ENCODE measurements at places on chromosomes 1 and 21.

DNA sequence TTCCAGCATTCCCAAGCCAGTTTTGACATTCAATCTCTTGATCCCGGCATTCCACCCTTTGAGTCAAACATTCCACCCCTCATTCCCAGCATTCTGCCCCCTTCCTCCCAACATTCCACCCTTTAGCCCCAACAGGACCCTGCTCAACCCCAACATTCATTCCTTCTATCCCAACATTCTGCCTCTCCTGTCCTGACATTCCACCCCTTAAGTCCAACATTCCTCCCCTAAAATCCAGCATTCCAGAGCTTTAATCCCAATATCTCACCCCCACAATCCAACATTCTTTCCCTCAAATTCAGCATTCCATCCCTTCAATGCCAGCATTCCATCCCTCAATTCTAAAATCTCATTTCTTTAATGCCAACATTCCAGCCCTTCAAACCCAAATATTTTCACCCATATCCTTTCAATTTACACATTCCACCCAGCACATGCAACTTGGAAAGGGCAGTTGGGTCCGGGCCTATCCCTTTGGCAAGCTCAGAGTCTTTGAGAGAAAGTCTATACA lies 22.9 kb downstream of the DDX20 start:
- no peak for DNase-seq

DNA sequence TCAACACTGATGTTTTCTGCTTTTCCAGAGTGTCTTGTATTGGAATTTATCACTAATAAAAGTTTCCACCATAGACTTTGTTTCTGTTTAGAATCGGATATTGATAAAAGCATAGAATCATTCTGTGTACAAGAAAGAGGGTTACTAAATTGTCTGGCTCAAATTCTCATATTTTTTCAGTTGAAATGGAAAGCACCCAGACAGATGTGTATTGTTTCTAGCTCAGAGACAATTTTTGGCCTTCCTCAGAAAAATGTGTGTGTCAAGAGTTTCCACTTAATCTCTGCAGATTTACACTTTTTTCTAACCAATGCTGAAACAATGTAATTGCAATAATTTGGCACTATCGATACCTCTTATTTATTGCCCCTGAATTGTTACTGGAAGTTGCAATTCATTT lies 20.2 kb downstream of the LHX9 start:
- no peak for DNase-seq

DNA sequence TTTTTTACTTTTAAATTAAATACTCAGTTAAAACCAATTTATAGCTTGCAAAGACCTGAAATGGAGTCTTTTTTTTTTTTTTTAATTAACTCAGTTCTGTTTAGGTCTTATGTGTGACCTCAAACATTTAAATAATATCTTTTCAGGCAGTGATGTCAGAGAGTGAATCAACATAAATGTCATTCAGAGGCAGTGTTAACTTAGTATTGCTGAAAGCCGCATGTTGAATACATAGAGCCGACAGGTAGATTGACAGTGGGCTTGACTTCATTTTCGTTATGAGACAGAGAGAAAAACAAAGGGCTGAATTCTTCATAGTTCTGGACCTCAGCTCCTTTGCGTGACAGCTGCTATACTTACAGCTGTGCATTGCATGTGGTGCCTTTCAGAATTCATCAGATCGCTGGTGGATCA lies 51.5 kb downstream of the PRDM2 start:
- DNase-seq: no peak

DNA sequence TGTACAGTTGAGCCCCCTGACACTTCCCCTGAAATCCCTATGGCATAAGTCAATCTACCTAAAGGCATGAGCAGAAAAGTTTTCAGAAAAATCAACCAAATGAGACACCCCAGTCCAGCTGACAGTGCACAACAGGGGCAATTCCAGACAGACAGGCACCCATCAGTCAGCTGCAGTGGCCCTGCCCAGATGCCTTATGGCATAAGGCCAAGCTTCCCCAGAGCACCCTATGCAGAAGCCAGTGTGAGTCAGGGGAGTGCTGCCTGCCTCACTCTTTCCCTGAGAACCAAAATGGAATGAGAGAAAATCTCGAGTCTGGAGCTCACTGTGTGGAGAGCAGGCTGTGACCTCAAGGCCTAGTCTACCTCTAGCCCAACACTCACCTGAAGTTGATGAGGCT lies 38.1 kb downstream of the MRAP start:
- no peak for DNase-seq

DNA sequence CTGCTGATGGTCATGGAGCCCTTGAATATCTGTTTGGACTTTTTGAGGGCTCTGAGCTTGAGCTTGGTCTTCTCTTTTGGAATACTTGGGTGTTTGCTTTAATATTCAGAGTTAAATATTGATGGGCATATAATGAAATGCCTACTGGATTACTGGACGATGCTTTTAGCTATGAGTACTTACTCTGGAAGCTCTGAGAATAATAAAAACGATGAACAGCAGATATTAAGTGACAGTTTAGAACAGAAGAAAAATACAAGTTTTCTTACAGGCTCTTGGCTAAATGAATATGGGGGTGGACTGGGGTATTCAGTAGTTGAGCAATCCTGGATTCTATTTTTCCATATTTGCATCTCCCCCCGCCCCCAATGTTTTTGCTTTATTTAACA lies 20.7 kb downstream of the GALNT2 start:
- DNase-seq: no peak

DNA sequence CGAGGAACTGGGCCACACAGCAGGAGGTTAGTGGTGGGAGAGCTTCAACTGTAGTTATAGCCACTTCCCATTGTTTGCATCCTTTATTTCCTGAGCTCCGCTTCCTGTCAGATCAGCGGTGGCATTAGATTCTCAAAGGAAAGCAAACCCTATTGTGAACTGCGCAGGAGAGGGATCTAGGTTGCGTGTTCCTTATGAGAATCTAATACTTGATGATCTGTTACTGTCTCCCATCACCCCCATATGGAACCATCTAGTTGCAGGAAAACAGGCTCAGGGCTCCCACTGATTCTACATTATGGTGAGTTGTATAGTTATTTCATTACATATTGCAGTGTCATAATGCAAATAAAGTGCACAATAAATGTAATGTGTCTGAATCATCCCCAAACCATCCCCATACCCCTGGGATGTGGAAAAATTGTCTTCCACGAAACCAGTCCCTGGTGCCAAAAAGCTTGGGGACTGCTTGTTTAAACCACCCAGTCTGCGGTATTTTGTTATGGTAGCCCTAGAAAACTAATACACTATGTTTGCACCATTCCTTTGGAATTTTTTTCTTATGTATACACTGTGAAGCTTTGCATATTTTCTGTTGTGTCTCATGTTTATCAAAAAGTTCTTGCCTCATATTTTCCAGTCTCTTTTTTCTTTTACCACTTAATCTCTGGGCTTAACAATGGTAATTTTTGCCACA lies 136.6 kb upstream of the IVNS1ABP start:
- DNase-seq: no peak

DNA sequence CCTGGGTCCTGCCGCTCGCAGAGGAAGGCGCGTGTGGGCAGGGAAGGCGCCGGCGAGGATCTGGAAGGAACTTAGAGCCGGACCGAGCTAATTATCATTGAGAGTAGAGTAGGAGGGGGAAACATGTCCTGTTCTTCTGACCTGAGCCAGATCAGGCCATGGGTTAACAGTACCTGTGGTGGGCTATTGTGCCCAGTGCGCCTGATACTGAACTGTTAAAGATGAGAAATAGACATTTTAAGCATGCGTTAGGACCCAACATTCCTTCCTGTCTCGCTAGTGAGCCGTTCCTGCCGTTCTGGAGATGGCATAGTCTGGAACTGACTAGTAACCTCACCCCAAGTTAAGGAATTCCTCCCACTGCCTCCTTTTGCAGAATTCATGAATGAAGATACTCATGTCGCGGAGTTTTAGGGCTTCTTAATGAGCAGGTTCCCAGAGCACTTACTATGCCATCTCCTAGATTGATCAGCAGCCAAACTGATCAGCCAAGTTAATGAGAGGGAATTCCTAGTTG lies 870 bp downstream of the STRIP1 start:
- DNase-seq: no peak

DNA sequence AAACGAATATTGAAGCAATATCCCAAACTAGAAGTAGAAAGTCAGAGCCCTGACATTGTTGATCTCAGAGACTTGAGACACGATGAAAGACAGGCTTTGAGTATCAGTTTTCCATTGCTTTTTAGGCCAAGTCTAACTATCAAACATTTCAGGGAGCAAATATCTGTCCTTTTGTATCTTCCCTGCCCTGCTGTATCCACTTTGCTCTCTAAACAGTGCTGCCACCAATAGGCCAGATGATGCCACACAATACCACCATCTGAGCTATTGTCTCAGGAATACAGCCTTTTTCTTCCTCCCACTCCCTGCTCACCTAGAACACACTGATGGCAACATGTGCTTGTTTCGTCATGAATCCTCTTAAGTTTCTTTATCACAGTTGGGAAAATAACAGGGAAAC lies 62.6 kb upstream of the SPAG17 start:
- DNase-seq: no peak

DNA sequence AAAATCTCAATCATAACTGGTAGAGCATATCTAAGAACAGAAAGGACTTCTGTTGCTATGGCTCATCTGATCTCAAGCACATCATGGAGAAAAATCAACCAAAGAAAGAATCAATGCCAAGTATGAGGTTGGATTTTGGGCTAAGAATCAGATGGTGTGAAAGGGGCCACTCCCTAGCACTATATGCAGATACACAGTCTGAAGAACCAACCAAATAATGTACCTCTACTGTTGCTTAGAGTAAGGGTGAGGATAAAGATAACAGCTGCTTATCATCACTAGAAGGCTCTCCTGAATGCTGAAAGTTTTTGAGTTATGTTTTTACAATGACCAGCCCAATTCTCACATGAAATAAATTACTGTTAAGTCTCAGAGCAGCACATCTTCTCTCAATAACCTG lies 35.6 kb downstream of the ST7L start:
- no peak for DNase-seq

- no peak for DNase-seq
Measured at GRCh38 chr1:183593356-183593755, 3.1 kb upstream of the NCF2 start.

GRCh38 chr1:41535716-41536115 lies 51.2 kb upstream of the EDN2 start:
- DNase-seq: no peak

GRCh38 chr1:160221089-160221488 lies 15.9 kb downstream of the PEA15 start:
- DNase-seq: no peak

DNA sequence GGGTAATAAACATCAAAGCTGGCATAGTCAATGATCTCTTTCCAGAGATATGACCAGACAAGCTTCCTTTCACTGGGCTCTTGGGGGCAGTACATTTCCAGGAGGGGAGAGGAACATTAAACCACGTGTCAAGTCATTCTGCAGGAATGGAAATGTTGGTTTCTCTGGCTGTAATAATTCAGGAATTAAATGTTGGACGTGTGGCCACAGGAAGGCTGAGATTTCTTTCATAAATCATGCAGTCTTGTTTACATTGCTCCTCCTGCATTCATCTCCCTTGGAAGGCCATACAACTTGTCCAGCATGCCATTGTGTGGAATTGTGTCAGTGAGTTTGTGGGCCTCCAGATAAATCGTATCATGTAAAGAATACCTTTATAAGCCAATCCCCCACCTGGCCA lies 259.2 kb downstream of the ADGRL2 start:
- no peak for DNase-seq

- no peak for DNase-seq
Measured at GRCh38 chr1:151626740-151627334, 15.0 kb downstream of the SNX27 start.

- no peak for DNase-seq
Measured at GRCh38 chr1:224331326-224331725, 1.4 kb upstream of the NVL start.

- no peak for DNase-seq
Measured at GRCh38 chr1:18886003-18886335, 16.4 kb downstream of the ALDH4A1 start.

GRCh38 chr1:236287356-236287755 lies 5.6 kb upstream of the ERO1B start:
- DNase-seq: no peak
